ENCODE measurements at places on chromosomes 13 and 19.

GRCh38 chr19:52474351-52475127, 21.2 kb downstream of the ZNF578 start:
- no peak for DNase-seq

- DNase-seq, result peak; percentile 71
Observed at GRCh38 chr19:11587302-11587974, 9.8 kb upstream of the ZNF627 start.

- DNase-seq, result no peak
Observed at GRCh38 chr13:31111136-31111535, 50.6 kb downstream of the HSPH1 start.

- DNase-seq, result no peak
Observed at GRCh38 chr13:112974671-112975070, 5.7 kb downstream of the MCF2L start.

DNA sequence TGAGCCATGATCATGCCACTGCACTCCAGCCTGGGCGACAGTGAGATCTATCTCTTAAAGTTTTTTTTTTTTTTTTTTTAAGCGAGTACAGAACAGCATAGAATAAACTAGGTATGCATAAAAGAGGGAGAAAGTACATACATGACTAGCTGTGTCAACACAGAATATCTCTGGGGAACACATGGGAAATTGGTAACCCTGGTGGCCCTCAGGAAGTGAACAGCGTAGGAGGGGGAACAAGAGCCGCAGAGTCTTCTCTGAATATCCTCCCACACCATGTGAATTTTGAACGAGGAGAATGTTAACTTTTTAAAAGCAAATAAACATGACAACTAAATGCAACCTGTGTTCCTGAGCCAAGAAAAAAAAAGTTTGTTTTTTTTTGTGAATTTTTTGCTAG, 15.2 kb downstream of the PHLDB3 start:
- no peak for DNase-seq

GRCh38 chr13:28394422-28394821, 100.5 kb downstream of the FLT1 start:
- no peak for DNase-seq

DNA sequence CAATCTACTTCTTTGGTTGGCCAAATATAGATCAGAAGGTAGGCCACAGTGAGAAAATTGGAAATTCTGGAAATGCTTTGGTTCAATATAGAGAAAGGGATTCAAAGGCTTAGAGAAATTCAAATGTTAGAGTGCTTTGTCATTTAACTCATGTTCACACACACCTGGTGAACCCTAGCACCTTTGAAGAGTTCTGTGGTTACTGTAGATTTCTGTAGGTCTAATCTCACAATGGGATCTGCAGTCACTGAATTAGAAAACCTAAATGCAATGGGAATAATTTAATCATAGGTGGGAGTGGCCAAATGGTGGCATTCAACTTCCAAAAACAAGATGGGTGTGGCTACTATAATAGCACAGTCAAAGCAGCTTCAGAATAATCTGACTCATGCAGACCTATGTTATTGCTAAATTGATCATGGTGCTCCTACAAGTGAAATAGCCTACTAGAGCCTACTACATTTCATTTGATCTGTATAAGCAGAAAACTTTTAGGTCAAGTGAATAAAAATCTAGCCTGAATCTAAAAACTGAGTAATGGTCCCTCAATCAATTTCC, 1152.9 kb downstream of the PCDH9 start:
- no peak for DNase-seq

GRCh38 chr19:11252665-11253355, 9.5 kb downstream of the DOCK6 start:
- no peak for DNase-seq

GRCh38 chr19:48678201-48678600, 5.4 kb upstream of the NTN5 start:
- DNase-seq, result no peak

DNA sequence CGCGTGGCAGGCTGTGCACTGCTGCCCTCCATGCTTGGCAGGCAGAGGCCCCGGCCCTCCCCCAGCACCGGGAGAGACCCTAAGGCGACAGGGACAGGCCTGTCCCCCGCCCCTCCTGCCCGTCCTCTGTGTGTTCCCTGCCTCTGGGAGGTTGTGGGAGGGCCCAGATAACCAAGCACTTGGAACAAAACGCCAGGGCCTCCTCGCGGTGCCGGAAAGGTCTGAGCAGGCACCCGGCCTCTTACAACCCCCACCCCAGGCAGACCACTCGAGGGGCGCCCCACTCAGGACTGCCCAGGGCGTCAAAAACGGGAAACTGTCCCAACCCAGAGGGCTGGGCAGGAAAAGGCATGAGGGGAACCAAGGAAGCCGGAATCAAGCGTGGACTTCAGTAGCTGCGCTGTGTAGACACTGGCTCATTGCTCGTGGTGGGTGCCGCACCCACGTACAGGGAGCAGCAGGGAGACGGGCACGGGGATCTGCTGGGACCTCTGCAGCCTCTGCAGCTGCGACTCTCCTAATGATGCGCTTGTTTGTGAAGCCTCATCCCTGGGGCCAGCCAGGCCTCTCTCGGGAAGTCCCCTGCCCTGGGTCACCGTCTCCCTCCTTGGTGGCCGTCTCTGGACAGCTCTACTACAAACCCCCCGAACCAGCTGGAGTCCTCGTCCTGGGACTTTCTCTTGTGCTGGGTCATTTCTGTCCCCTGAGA, 20.0 kb downstream of the GNA11 start:
- DNase-seq, result no peak
